Pons (tissue), 1 donor: ENCODE measurements at places on chromosomes 6 and 20.

- DNase-seq = no peak
Measured at GRCh38 chr6:41646026-41646795, 7.9 kb downstream of the MDFI start.

DNA sequence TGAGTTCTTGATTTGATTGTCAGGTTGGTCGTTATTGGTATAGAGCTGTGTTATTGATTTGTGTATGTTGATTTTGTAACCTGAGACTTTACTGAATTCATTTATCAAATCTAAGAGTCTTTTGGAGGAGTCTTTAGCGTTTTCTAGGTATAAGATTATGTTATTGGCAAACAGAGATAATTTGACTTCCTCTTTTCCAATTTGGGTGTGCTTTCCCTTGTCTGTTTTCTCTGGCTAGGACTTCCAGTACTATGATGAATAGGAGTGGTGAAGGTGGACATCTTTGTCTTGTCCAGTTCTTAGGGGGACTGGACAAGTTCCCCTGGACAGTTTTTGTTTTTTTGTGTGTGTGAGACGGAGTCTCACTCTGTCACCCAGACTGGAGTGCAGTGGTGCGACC is 17.4 kb downstream of the HLA-DOA start:
- DNase-seq = no peak

DNA sequence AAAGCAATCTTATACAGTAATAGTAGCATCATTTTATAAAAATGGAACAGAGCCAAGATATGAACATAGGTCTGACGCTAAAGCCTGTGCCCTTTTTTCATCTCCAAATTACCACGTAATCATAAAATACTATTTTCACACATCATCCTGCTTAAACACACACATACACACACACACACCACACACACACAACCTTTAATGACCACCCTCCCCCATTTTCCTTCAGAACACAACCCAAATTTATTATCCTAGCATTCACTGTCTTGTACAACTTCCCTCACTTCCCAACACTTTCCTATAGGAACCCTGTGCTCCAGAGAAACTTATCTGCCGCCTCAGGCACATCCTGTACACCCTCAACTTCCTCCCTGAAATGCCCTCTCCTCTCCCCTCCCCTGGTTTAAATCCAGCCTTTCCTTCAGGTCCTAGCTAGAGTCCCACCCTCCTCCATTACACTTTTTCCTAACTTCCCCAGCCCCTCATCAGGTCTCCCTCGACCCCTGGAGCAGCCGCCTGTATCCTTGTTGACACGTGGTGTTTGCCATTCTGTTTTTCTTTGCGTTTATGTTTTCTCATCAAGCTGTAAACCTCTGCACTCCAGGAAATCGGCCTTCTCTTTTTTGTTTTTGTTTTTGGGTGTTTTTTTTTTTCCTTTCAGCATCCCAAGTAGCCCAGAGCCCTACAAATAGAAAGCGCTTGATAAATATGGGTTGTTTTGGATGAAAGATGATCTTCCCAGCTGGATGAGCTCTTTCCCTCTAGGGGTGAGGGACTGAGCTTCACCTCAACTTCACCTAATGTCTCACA is 968 bp upstream of the MMP24 start:
- DNase-seq = no peak

- DNase-seq = no peak
Measured at GRCh38 chr20:32538526-32538939, 46.6 kb downstream of the NOL4L start.

DNA sequence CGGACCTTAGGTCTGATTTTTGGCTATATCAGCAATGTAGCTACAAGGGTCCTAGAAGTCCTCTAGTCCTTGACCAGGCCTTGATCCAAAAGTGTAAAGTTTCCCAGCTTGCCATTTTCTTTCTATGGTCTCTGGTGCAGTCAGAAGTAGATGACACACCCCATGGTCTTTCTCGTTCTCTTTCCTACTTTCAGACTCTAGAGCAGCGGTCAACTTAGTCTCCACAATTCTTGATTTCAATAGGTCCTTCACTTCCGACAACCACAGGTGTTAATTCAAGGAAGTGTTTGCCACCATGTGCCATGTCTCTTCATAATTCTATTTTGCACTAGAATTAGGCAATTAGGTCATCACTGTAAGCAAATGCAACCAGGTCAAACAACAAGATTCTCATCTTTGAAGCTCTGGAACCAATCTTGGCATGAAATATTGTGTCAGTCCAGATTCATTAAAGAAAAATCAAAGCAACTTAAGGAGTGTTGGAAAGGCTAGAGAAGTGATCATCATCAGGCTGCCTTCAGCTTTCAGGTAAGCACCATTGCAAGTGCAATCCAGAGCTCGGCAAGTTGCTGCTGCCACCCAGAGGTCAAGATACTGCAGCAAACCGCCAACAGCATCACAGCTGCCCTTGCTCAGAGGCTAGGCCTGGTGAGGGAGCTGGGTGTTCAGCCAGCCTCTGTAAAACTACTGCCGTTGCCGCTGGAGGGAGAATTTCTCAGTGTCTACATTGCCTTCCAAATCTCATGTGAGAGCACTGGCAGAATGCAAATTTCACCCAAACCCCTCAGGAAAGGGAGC is 5.6 kb upstream of the SYNE1 start:
- peak; percentile 74 for DNase-seq

DNA sequence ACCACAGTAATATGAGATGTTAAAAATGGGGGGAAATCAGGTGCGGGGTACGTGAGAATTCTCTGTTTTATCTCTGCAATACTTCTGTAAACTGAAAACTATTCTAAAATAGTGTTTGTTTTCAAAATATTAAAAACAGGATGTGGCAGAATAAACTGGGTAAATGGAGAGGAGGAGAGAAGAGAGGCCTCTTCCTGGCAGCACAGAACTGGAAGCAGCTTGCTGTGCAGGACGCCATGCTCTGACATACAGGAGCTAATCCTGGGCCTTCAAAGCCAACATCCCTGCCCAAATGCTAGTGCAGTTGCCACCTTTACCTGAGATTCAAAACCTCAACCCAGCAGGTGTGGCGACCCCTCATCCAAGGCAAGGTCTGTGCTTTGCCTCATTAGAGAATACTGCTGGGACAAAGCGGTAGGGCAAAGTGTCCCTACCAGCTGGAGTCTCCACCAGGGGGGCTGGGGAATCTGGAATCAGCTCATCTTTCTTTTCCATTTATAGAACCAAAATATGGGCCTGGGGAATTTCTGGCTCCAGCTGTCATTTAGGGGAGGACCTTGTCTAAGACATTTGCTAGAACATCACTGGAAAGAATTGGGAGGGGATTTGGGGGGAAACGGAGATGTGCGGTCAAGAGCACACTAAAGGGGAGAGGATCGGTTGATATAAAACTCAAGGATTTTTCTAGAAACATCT is 67.3 kb downstream of the SCML4 start:
- DNase-seq = no peak

- no peak for DNase-seq
Measured at GRCh38 chr6:101760843-101761621, 367.5 kb downstream of the GRIK2 start.

- DNase-seq = no peak
Measured at GRCh38 chr6:1313767-1314503, 2.0 kb downstream of the FOXQ1 start.
